ENCODE measurements at places on chromosomes 2 and 18. TPM values are rescaled to one million over a fixed set of nuclear protein-coding genes. Genes with fewer than 3 reads are reported as not detected.

- DNase-seq, result no peak
- H3K4me1 ChIP-seq, result no peaks in the 10 kb centered on the region
- H3K27me3 ChIP-seq, result no peaks in the 10 kb centered on the region
- H3K36me3 ChIP-seq, result no peaks in the 10 kb centered on the region
- H3K4me3 ChIP-seq, result no peak overlapping the region
- H3K27ac ChIP-seq, result no peak overlapping the region
These were observed 12.9 kb downstream of the TMEM247 start for GRCh38 chr2:46492301-46492700.

- H3K36me3 ChIP-seq, result no peaks in the 10 kb centered on the region
- H3K4me3 ChIP-seq, result no peak overlapping the region
- no peaks in the 10 kb centered on the region for H3K27me3 ChIP-seq
- peaks cover 23% of the 10 kb centered on the region for H3K4me1 ChIP-seq
- no peak for DNase-seq
These were observed 63.6 kb downstream of the HNRNPLL start for GRCh38 chr2:38539086-38539485.

GRCh38 chr18:12606592-12607315 lies 51.2 kb downstream of the SPIRE1 start:
- H3K36me3 ChIP-seq, result no peaks in the 10 kb centered on the region
- no peak overlapping the region for H3K27ac ChIP-seq
- no peak overlapping the region for H3K4me3 ChIP-seq
- no peaks in the 10 kb centered on the region for H3K4me1 ChIP-seq
- no peak for DNase-seq
- H3K27me3 ChIP-seq, result no peaks in the 10 kb centered on the region

CD8B gene
- 0.62 TPM for total RNA-seq

Data from CD4-positive, CD25-positive, alpha-beta regulatory T cell (primary cell).